ENCODE measurements at places on chromosomes 16 and 17. TPM values are rescaled to one million over a fixed set of nuclear protein-coding genes. Genes with fewer than 3 reads are reported as not detected.

The SLC5A11 gene
- total RNA-seq = not detected

The TEKT3 gene
- 0.25 TPM for total RNA-seq

The KRTAP4-4 gene
- not detected for total RNA-seq

The BAIAP3 gene
- 3.9 TPM for total RNA-seq
